Urinary bladder (tissue), 4 donors: ENCODE measurements at places on chromosomes 3 and 15. TPM values are rescaled to one million over a fixed set of nuclear protein-coding genes. Genes with fewer than 3 reads are reported as not detected.

The ATP13A5 gene
- total RNA-seq, result not detected

The ERC2 gene
- 3.0 TPM for total RNA-seq

The NCBP2 gene
- total RNA-seq, result 38.8 TPM

The SNTN gene
- total RNA-seq, result not detected

The CELSR3 gene
- total RNA-seq, result 0.79 TPM

DNA sequence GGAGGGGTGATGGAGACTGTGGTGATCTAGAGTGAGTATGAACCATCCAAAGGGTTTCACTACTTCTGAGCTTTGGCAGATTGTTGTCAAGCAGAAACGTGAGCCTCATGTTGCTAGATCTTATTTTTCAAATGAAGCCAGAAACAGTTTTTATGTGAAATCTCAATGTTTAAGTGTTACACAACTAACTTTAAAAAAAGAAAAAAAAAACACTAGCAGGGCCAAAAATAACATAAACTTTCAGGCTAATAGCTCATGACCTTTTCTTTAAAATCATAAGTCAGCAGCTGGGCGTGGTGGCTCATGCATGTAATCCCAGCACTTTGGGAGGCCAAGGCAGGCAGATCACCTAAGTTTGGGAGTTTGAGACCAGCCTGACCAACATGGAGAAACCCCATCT lies 2.1 kb upstream of the HTR3D start:
- DNase-seq, result no peak

GRCh38 chr15:35117543-35118265 lies 32.6 kb upstream of the NANOGP8 start:
- DNase-seq, result no peak

DNA sequence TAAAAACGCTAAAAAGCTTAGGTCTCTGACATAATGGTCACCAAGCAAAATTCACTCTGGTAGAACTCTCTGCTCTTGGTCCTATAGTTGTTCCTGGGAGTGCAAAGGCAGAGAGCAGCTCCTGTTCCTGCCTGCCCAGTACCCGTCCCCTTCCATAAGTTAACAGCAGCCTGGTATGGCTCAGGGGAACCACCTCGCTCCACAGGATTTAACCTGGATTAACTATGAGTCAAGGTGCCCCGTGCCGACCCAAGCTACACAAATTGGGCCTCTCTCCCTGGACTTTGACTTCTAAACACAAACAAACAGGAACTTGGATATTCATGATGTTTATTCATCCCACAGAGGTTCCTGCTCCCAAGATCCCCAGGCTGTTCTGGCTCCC lies 32.1 kb downstream of the SCAP start:
- no peak for DNase-seq

DNA sequence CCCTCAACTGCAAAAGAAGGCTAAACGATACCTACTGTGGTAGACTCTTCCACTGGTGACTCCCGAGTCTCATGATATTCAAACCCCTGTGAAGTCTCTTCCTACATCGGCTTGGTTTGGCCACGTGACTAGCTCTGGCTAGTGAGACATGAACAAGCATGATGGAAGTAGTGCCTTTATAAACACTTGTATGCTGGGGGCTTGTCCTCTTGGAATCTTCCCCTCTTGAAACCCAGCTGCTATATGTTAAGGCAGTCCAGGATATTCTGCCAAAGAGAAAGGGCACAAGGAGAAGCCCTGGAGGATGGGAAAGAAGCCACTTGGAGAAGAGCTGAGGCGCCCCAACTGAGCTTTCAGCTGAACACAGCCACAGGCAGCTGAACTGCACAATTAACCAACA lies 16.4 kb downstream of the RBP1 start:
- no peak for DNase-seq

GRCh38 chr3:113685956-113686721 lies 10.3 kb downstream of the USF3 start:
- no peak for DNase-seq

GRCh38 chr3:50254577-50255250 lies 14.2 kb upstream of the SEMA3B start:
- DNase-seq, result no peak
